ENCODE measurements at places on chromosomes 7 and 10.

DNA sequence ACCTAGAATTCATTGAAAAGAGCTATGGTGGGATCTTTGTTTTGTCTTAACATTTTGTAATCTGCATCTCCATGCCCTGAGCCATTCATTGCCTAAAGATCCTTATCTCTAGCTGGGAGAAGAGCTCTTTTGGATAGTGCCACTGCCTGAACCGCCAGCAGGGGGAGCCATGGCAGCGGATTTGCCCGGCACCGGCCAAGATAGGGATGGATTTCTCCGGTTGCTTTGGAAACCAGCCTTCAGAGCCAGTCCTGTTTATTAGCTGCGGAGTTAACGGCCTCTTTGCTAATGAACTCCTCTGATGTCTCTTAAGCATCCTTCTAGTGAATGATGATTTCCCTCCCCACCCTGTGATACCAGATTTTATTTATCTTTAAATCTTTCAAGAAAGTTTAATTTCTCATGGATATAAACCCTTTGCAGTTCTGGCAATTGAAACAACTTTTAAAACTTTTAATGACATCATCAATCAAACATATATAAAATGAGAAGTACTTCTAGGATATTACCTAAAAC is 58.2 kb upstream of the LYZL2 start:
- DNase-seq: peak; percentile 77

DNA sequence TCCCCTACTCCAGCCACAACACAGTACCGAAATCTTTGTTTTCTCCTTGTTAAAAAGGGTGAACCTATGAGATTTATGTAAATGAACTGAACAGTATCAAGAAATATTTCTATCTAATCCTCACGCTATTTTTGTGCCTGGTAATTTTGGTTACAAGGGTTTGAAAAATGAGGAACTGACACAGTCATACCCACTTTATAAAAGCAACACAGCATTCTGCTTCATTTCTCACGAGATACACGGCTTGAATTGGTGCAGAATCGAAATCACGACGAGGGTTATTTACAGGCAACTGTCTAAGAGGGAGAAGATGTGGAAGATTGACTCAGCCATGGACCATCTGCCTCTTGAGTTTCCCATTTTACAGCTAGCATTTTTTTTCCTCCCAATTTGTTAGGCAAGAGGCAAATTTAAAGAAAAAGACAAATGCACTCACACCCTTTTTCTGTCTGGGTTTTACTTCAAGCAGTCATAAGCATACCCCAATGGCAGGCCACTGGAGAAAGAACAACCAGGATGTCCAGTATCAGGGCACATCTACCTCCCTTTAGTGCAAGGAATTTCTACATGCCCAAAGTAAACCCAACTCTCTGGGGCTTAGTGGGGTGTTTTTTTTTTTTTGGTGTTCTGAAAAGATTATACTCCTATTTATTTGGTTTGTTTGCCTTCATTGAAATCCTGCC is 108.1 kb downstream of the ITGB8 start:
- no peak for DNase-seq

- no peak for DNase-seq
Observed at GRCh38 chr7:5497295-5498103, 73.9 kb upstream of the TNRC18 start.

- no peak for DNase-seq
Observed at GRCh38 chr10:117240621-117241529, at the start of gene SLC18A2. Gene SLC18A2 (plus strand): TSS chr10:117241114. CDS start chr10:117241694, 580 bp downstream.

DNA sequence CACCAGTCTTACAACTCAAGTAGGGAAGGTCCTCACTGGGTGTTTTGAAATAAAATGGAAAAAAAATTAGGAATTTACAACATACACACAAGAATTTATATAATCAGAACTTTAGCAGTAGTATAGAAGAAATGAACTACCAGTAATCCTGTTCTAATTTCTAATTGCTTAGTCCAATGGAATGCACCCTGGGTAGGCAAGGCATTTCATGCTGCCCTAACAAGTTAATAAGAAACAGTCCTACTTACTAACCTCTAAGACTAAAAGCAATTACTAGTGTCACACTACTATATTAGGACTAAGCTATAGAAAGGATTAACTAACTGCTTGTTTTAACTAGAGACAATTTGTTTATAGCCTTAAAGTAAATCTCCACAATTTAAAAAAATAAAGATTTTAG is 158.1 kb downstream of the BTAF1 start:
- no peak for DNase-seq

- DNase-seq: no peak
Observed at GRCh38 chr10:86017841-86018734, 348.5 kb downstream of the GRID1 start.

DNA sequence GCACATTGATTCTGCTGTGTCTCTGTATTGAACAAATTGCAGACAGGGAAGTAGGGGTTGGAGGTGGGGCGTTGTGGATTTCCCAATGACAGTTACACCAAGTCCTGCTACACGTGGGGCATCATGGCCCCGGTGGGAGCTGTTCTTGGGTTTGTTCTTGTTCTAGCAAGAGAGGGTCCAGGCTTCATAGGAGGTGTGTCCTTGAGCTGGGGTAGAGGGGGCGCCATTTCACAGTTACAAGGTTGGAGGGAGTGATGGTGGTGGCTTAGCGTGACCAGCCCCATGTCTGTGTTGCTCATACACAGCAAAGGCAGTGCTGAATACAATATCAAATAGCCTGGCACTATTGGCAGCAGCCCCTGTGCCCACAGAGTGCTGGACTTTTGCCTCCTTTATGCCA is 15.7 kb downstream of the SH2D4B start:
- DNase-seq: no peak

GRCh38 chr10:61981460-61981859 is 80.0 kb downstream of the ARID5B start:
- no peak for DNase-seq

GRCh38 chr7:144027070-144027469 is 21.7 kb upstream of the OR2A5 start:
- DNase-seq: no peak

Data from left colon (tissue), 2 donors.